Activated CD4-positive, alpha-beta T cell treated with anti-CD3 and anti-CD28 coated beads, Interleukin-2, amount 10 ng/mL, durations not matched to agents 7 days and 5 days (primary cell): ENCODE measurements at places on chromosomes 5 and 9. TPM values are rescaled to one million over a fixed set of nuclear protein-coding genes. Genes with fewer than 3 reads are reported as not detected.

GRCh38 chr9:112819635-112820496, 69.3 kb downstream of the SNX30 start:
- H3K4me1 ChIP-seq, result no peaks in the 10 kb centered on the region
- H3K27ac ChIP-seq, result no peak overlapping the region
- H3K4me3 ChIP-seq, result no peak overlapping the region

DNA sequence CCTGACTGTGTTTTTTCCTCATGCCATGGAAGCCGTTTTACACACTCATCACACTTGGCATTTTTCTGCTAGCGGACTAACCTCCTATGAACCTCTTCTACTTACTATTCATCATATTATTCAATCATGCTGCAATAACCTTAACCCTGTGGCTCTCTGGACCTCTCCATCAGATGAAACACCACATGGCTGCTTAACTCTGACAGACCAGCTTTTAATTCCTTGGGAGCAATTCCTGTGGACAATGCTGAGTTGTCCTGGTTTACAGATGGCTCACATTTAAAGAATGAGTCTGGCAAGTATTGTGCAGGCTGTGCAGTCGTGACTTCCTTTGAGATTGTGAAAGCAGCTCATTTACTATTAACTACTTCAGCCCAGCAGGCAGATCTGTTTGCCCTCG, 9.0 kb downstream of the OR1J1 start:
- peaks cover 6% of the 10 kb centered on the region for H3K36me3 ChIP-seq
- no peak for DNase-seq
- H3K27ac ChIP-seq, result no peak overlapping the region
- no peak overlapping the region for H3K4me3 ChIP-seq
- peaks cover 15% of the 10 kb centered on the region for H3K27me3 ChIP-seq
- H3K4me1 ChIP-seq, result peaks cover 19% of the 10 kb centered on the region

GRCh38 chr5:66702426-66702825, 106.2 kb downstream of the MAST4 start:
- H3K27ac ChIP-seq, result no peak overlapping the region
- peaks cover 8% of the 10 kb centered on the region for H3K27me3 ChIP-seq
- H3K4me3 ChIP-seq, result no peak overlapping the region
- H3K4me1 ChIP-seq, result peaks cover under 1% of the 10 kb centered on the region

DNA sequence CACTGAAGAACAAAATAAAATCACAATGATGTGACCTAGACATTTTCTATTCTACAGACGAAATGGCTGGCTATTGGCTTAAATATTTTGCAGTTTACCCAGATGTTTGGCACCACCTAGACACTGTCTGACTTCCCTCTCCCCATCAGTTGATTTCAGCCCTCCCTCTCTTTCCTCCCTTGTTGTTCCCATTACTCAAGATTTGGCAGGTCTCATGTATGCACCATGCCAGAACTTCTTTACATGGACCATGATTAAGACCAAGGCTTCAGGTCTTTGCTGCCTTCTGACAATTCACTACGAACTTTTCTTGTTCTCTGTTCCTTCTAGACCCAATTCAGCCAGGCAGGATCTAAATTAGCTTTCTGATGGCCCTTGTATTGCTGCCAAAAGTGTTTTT, 66.6 kb upstream of the GDNF start:
- DNase-seq, result no peak
- H3K27ac ChIP-seq, result no peak overlapping the region
- no peaks in the 10 kb centered on the region for H3K36me3 ChIP-seq
- no peak overlapping the region for H3K4me3 ChIP-seq
- H3K4me1 ChIP-seq, result no peaks in the 10 kb centered on the region

GRCh38 chr9:134066913-134067851, 644 bp downstream of the BRD3 start:
- H3K4me1 ChIP-seq, result peaks cover 39% of the 10 kb centered on the region
- peak; percentile 49 for DNase-seq
- peak overlapping the region; percentile 93 for H3K4me3 ChIP-seq
- peaks cover 13% of the 10 kb centered on the region for H3K27me3 ChIP-seq

- no peak overlapping the region for H3K27ac ChIP-seq
- H3K36me3 ChIP-seq, result no peaks in the 10 kb centered on the region
- DNase-seq, result no peak
- no peaks in the 10 kb centered on the region for H3K4me1 ChIP-seq
Measured at GRCh38 chr5:31738199-31738598, 99.3 kb downstream of the PDZD2 start.

- H3K4me3 ChIP-seq, result peak overlapping the region; percentile 84
- H3K27ac ChIP-seq, result peak overlapping the region; percentile 76
- H3K4me1 ChIP-seq, result peaks cover 36% of the 10 kb centered on the region
Measured at GRCh38 chr9:136806631-136807201, 1.0 kb upstream of the RABL6 start.

- H3K27ac ChIP-seq, result no peak overlapping the region
- H3K4me3 ChIP-seq, result no peak overlapping the region
- H3K27me3 ChIP-seq, result no peaks in the 10 kb centered on the region
- no peaks in the 10 kb centered on the region for H3K4me1 ChIP-seq
Measured at GRCh38 chr9:129012343-129012742, 15.8 kb downstream of the SH3GLB2 start.

GRCh38 chr9:112863214-112863613, 27.5 kb downstream of the SLC46A2 start:
- H3K4me3 ChIP-seq, result no peak overlapping the region
- no peak for DNase-seq
- no peaks in the 10 kb centered on the region for H3K27me3 ChIP-seq
- H3K27ac ChIP-seq, result no peak overlapping the region
- peaks cover 4% of the 10 kb centered on the region for H3K36me3 ChIP-seq

- no peak overlapping the region for H3K27ac ChIP-seq
- H3K4me1 ChIP-seq, result peaks cover 18% of the 10 kb centered on the region
- no peaks in the 10 kb centered on the region for H3K36me3 ChIP-seq
- H3K27me3 ChIP-seq, result peaks cover 42% of the 10 kb centered on the region
- no peak overlapping the region for H3K4me3 ChIP-seq
- no peak for DNase-seq
Measured at GRCh38 chr9:132143359-132143758, 18.5 kb upstream of the NTNG2 start.

DNA sequence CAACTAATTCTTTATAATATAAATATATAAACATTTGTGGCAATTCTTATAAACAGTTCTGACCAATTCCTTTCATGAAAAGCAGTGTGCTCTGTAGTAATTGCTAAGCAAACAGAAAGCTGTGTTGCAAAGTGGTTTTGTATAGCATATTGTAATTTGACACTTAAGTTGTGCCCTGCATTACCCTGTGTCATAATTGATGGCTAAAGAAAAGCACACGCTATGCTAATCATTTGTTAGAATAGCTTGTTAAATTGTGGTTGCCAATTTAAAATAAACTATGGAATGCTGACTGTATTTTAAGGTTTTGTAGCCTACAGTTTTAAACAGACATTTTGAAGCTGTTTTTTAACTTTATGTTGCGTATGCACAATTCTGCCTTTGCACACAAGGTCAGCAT, 140.0 kb downstream of the PBX3 start:
- H3K4me3 ChIP-seq, result no peak overlapping the region
- no peak for DNase-seq
- no peaks in the 10 kb centered on the region for H3K36me3 ChIP-seq
- peaks cover 40% of the 10 kb centered on the region for H3K27me3 ChIP-seq
- H3K27ac ChIP-seq, result no peak overlapping the region

DNA sequence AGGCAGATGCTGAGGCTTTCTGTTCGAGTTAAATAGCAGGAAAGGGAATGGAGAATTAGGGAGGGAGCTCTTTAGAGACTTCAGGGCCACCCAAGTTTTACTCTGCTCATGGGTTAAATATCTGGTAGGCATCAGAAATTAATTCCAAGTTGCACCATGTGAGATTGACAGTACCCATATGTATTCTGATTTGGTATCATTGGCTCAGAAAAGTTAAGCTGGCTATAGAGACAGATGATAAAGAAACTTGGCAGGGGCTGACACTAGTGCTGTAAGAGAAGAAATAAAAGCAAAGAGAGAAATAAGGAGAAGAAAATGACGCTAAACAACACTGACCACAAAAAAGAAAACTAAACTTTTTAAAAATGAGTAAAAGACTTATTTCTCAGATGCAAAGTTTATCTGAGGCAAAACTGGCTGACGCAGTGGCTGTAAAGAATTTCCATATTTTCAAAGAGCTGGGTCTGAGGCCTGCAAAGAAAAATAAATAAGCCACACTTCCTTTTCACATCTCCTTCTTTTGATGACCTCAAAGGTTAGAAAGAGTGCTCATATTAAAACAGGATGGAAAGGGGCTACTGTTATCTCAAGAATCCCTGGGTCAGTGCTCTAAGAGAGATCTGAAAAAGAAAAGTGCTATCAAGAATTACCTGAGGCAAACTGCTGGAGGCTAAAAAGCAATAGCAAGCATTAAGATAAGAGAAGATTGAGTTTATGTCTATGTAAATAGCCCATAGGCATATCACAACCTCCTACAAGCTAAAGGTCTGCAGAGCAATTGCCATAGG, 399.0 kb upstream of the MEF2C start:
- H3K4me1 ChIP-seq, result no peaks in the 10 kb centered on the region
- H3K4me3 ChIP-seq, result no peak overlapping the region
- H3K27ac ChIP-seq, result no peak overlapping the region
- no peaks in the 10 kb centered on the region for H3K36me3 ChIP-seq
- DNase-seq, result no peak

DNA sequence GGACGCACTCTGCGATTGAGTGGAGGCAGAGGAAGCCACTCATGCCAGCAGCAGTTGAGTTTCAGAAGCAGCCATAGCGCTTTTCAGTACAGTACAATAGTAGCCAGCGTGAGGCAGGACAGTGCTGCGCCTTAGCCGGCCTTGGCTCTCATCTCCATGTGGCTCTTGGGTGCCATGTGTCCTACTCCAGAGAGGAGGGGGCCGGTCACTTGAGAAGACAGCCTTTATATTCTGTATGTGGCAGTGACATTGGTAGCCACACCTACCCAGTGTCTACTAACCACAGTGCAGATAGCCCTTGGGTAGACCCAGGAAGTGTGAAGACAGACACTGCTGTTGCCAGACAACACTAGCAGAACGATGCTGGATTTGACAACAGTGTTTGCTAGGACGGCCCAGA, 42.3 kb downstream of the FAM78A start:
- no peak overlapping the region for H3K4me3 ChIP-seq
- H3K27ac ChIP-seq, result peak overlapping the region; percentile 80
- no peak for DNase-seq
- H3K4me1 ChIP-seq, result peaks cover 43% of the 10 kb centered on the region
- H3K36me3 ChIP-seq, result peaks cover 47% of the 10 kb centered on the region

GRCh38 chr5:410911-411517, 32.0 kb upstream of the EXOC3 start:
- H3K4me1 ChIP-seq, result peaks cover 33% of the 10 kb centered on the region
- no peak overlapping the region for H3K27ac ChIP-seq
- H3K36me3 ChIP-seq, result peaks cover 18% of the 10 kb centered on the region
- no peak overlapping the region for H3K4me3 ChIP-seq
- H3K27me3 ChIP-seq, result no peaks in the 10 kb centered on the region
- DNase-seq, result no peak

DNA sequence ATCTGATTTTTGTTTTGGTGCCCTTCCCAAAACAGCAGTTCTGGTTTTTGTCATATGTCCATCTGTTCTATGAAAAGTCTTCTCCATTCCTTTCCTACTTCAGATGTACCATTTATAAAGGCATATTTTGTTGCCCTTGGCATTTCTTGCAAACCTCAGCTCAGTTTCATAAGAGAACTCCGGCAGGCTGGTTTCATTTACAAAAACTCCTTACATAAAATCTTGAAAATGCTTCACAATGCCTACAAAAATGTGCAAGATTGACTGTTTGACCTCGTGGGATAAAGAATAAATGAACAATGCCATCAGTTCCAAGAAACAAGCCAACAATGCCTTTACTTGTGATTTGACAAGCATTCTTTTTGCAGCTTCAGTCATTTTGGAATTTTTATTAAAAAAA, 39.1 kb upstream of the CTNNAL1 start:
- H3K36me3 ChIP-seq, result peaks cover 75% of the 10 kb centered on the region
- H3K27me3 ChIP-seq, result no peaks in the 10 kb centered on the region
- no peak overlapping the region for H3K27ac ChIP-seq
- peaks cover 3% of the 10 kb centered on the region for H3K4me1 ChIP-seq
- no peak overlapping the region for H3K4me3 ChIP-seq
- DNase-seq, result no peak

DNA sequence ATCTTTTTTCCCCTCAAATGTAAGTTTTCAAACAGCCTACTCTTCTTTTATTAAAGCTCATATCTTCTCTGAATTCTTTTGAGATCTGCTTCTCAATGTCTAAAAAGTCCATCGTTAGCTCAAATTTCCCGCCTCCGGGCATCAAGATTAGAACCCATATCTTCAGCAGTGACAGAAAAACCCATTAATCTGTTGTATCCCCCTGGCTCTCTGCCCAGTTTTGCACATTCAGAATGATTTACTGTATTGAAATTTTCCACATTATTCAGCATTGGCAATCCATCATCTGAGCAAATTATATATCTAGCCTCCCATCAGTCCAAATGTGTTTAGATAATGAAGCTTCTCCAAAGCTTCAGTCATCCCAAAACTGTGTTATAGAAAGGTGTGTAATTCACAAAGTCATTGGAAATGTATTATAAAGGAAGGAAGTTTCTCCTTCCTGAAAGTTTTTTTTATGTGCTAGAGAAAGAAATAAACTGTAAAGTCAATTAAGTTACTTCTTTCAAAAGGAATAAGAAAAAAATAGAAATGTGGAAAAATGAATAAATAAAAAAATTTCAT, 849.9 kb downstream of the MAT2B start:
- H3K36me3 ChIP-seq, result no peaks in the 10 kb centered on the region
- no peaks in the 10 kb centered on the region for H3K27me3 ChIP-seq
- no peaks in the 10 kb centered on the region for H3K4me1 ChIP-seq
- H3K4me3 ChIP-seq, result no peak overlapping the region
- H3K27ac ChIP-seq, result no peak overlapping the region
- no peak for DNase-seq

Gene GDA
- not detected for total RNA-seq

Gene SLC31A2
- total RNA-seq, result 3.0 TPM

Gene CTNNAL1
- 14.0 TPM for total RNA-seq

Gene TRPM3
- not detected for total RNA-seq
